Stimulated activated naive CD4-positive, alpha-beta T cell treated with Interleukin-2 at 50 U/mL for 16 hours (primary cell): ENCODE measurements at places on chromosomes 7 and 10.

DNA sequence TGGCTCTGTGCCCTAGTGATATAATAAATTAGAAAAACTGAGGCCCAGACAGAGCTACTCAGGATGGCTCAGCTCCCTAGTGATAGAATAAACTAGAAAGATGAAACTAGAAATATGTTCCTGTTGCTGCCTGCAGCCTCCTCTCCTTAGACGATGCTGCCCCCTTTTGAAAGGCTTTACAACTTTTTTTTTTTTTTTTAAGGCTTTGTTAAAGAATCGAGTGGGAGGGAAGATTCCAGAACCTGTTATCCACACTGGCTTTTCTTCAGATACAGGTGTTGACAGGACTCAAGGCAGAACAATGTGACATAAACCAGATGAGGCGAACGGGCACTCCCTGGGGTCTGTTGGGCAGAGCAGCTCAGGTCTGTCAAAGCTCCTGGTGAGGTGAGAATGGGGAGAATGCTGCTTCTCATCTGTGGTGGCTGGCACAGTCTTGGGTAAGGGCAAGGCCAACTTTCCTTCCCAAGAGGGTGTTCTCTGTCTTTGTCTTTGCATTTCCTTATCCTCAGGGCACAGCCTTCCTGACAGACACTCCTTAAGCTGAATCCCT lies 175.1 kb downstream of the COBL start:
- no peak for DNase-seq

DNA sequence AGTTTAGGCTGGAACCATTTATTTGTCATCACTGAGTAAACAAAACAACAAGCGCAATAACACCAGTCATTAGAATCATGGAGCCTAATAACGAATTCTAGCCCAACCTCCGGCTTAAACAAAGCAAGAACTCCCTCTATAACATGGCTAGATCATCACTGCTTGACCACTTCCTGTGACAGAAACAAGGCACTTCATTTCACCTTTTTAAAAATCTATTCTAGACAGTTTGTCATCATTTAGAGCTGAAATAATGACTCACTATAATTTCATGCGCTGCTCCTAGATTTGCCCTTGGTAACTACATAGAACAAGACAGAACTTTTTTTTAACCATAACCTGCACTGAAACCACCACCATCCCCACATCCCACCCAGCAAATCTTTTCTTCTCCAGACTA lies 81.3 kb downstream of the OSBPL3 start:
- DNase-seq, result no peak

DNA sequence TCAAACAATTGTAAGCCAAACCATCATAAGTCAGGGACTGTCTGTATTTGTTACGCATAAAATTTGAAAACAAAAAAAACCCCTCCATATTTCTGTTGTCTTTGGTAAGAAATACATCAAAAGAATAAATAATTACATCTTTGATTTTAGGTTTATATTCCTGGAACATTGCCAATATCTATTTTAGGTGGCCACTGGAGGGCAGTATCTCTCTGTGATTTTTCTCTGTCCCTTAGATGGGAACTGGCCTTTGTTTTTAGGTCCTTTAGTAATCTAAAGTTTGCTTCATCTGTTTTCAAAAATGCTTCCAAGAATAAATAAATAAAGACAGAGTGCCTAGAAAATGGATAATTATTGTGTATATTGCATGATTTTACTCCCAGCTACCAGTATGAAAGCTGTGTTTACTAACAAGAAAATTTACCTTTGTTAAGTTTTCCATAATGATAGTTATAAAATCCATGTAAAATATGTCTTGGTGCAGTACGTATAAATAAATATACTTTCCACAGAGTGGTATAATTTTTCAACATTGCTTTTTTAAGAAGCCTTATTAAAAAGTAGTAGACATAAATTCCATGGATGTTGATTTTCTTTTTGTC lies 64.2 kb downstream of the PHYHIPL start:
- DNase-seq, result no peak

- no peak for DNase-seq
Measured at GRCh38 chr7:31917256-31917655, 153.0 kb downstream of the PDE1C start.

DNA sequence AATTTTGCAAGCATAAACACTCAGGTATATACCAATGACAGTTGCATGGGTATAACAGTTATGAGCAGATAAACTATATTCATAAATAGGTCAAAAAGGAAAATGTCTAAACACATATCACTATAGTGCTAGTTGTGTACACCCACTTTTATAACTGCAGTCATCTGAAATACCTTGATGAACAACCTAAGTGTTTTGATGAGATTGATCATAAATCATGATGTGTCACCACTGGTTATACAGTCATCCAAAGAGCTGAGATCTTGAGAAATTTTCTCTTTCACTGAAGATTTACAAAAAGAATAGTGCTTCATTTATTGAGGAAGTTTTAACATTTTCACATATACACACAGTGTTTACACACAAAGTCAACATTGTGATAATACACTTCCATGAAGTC lies 78.6 kb upstream of the SLC25A13 start:
- no peak for DNase-seq

DNA sequence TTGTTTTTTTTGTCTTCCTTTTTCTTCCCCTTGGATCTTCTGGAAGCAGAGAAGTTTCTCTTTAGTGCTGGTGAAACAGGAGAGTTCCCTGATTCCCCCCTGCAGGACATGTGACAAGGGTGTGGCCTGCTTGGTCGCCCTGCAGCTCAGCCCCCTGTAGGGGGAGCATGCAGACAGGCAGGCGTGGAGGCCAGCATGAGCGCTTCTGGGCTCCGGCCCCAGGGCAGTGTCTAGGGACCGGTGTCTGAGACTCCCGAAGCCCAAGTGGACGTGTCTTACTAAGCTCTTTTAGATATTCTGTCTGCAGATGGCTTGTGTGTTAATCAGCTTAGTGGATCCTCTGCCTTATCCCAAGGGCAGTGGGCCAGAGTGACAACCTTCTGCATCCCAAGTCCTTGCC lies 26.1 kb downstream of the PRSS58 start:
- DNase-seq, result no peak

GRCh38 chr7:122791959-122792545 lies 89.3 kb upstream of the RNF148 start:
- no peak for DNase-seq

DNA sequence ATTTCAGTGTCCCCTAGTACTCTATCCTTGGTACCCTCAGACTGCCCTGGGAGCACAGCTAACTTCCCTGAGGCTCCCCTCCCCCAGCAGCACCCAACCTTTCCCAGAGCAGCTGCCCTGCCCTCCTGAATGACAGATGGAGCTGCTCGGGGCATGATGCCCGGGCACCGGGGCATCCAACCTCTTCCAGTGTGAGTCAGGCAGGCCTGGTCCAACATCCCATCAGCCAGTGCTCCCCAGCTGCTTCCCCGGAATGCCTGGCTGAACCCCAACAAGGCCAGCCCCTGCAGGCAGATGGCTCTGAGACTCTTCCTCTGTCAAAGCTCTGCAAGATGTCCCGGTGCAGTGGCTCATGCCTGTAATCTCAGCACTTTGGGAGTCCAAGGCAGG lies 11.9 kb upstream of the TSPAN15 start:
- DNase-seq, result no peak

GRCh38 chr7:24591152-24591551 lies 17.9 kb downstream of the PALS2 start:
- DNase-seq, result no peak
